ENCODE measurements at places on chromosomes 12 and 14.

DNA sequence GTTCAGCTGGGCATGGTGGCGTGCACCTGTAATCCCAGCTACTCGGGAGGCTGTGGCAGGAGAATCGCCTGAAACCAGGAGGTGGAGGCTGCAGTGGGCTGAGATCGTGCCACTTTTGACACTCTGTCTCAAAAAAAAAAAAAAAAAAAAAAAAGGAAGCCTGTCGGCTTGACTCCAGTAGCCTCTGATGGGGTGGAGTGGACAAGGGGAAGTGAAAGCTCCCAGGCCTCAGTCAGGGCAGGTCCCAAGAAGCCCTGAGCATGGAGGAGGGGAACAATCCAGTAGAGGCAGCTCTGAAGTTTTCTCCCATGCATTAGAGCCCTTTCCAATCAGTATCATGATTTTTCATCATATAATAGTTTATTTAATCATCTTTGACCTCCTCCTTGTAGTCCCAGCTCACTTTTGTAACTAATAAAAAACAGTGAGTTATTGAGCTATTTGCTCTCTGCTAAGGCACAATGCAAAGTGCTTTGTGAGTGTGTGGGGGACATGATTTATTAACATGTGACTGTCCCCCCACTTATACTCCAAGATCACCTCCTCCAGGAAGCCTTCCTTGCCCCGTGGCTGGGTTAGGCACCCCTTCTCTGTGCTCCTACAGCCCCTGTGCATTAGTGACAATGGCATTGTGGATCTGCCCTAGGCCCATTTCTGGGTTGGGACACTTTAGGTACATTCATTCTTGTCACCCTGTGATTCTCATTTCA lies 4.7 kb upstream of the SSH1 start:
- no peak for DNase-seq

DNA sequence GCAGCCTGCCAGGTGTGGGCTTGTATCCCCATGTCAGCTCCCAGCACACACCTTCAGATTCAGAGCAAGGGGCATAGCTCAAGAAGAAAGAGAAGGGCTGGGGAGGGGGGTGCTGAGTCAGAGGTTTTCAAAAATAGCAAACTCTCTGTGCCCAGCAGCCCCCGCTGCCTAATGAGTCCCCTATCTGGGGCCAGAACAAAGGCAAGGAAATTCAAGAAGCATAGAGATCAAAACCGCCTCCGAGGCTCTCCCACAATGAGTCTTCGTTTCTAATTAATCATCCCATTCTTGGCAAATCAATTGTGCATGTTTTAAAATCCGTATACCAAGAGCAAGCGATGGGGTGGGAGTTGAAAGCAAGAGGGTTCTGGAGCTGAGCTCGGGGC lies 19.5 kb upstream of the CMKLR1 start:
- DNase-seq: no peak

GRCh38 chr12:22083167-22083566 lies 37.1 kb downstream of the CMAS start:
- no peak for DNase-seq

- no peak for DNase-seq
These were observed 151.0 kb upstream of the SRRM4 start for GRCh38 chr12:118830296-118830695.

DNA sequence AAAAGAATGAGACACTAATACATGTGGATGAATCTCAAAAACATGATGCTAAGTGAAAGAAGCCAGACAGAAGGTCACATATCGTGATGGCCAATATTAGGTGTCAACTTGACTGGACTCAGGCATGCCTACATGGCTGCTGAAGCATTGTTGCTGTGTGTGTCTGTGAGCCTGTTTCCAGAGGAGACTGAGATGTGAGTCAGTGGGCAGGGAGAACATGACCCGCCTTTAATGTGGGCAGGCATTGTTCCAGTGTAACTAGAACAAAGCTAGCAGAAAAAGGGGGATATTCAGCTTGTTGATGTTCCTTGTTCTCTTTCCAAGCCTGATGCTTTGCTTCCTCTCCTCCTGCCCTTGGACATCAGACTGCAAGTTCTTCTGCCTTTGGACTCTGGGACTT lies 47.6 kb downstream of the DCAF5 start:
- DNase-seq: no peak

- no peak for DNase-seq
These were observed 296.1 kb upstream of the DIO2 start for GRCh38 chr14:80507292-80507869.

GRCh38 chr12:10511756-10512355 lies 6.2 kb downstream of the EIF2S3B start:
- DNase-seq: no peak

DNA sequence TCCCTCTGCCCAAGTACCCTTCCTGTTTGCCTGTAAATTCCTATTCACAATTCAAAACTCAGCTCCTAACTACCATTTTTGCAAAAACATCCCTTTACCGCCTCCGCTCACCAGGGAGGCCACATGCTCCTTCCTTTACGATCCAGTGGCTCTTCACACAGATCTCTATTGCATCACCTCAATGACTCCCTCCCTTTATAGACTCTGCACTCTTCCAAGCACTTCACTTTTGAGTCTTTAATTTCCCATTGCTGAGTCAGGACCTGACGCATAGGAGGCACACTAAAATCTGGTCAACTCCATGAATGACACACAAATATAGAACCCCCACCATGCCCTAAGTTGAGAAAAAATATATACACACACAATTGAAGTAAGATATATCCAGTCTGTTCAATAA lies 45.9 kb downstream of the PPP1R13B start:
- DNase-seq: no peak

- DNase-seq: no peak
These were observed 15.1 kb upstream of the PPFIBP1 start for GRCh38 chr12:27508736-27509431.

- no peak for DNase-seq
These were observed 149.5 kb upstream of the SLC38A2 start for GRCh38 chr12:46522071-46522470.

DNA sequence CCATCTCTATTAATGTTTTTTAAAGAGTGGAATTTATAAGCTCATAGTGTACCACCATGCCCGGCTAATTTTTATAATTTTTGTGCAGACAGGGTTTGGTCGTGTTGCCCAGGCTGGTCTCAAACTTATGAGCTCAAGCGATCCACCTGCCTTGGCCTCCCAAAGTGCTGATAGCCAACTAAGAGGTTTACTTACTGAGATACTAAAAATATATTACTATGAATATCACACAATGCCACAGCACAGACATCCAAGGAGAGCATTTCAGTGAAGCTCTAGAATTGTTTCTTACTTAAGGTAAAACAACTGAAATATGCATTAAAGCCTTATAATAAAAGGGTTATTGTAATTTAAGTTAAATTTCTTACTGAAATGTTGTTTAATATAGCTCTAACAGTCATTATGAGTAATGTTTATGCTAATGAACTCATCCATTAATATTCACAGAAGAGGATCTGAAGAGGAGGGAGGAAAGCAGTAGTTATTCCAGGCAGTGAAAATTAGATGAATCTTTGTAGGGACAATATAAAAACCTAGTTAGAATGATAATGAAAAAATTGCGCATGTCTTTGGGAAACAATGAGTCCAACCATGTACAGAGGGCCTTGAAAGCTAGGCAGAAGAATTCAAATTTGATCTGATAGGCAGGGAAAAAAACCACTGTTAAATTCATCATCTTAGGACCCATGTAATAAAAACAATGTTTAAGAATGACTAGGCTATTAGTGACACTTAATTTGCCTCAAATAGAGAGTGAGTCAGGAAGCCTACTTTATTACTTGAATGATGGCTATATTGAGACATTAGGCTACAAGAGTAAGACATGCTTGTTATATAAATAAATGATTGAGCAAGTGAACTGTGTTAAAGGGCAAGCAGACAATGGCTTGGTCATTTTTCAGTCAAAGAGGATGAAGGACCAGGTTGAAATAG lies 99.2 kb downstream of the SLC41A2 start:
- no peak for DNase-seq

DNA sequence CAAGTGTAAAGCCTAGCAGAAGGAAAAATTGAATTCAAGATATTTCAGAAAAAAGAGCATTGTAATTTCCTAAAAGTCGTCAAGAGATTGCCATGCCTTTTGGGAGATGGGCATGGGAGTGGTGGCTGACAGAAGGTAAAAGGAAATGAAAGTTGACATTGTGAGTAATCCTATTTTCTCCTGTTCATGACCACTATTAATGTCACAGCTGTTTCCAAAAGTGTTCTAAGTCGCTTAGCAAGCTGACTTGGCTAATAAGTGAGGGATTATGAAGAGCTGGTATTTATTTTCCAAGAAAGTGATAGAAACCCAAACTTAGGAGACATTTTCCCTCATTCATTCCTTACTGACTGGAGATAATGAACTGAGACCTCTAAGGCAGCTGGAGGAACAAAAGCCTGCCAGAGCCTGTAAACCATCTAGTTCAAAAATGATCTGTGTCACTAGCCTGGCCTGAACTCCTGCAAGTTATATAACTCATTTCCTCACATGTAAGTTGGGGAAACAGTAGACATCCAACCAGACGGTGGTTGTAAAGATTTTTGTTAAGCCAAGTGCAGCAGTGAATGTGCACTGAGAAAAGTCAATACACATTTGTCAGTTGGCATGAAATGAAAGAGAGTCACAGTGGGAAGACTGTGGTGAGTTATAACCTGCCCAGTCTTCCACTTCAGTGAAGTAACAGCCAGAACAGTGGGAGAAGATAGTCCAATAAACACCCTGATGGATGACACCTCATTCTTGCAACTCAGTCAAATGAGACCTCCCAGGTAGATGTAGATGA lies 75.8 kb downstream of the DIO2 start:
- no peak for DNase-seq

- DNase-seq: no peak
These were observed 1.5 kb downstream of the MLH3 start for GRCh38 chr14:75049731-75050201.

GRCh38 chr14:96039633-96040311 lies 610 bp downstream of the C14orf132 start:
- no peak for DNase-seq

GRCh38 chr14:23437133-23438100 lies 2.0 kb upstream of the MYH7 start:
- DNase-seq: no peak

DNA sequence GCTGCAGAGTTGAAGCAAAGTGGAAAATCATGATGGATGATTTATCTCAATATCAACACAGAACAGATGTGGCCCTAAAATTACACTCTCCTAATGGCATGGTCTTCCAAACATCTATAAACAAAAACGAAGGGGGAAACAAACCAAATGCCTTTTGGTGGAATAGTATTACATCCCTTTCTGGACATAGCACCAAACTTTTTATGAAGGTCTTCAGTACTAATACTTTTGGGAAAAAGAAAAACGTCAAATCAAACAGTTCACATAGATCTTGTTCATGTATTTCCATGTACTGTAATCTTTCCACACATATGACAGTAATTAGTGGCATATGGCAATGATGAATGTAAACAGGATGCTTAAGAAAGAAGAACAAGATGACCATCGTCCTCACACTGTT lies 22.9 kb upstream of the ANAPC7 start:
- no peak for DNase-seq

DNA sequence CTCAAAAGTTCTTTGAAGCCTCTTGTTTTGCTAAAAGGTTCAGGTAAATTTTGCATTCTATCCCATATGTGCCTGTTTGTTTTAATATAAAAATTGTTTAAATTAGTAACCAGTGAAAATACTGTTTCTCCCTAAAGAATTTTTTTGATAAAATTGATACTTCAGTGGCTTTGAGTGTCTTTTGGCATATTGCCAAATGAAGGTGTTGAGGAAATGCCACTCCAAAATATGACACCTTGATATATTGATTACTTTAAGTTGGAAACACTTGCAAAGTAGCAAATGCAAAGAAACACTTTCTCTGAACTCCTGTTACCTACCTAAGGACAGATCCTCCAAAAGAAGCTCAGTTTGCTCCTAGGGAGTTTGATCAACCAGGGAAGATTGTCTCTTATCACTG lies 8.4 kb downstream of the STYX start:
- DNase-seq: no peak

GRCh38 chr14:79663453-79663852 lies 547.9 kb downstream of the DIO2 start:
- no peak for DNase-seq

GRCh38 chr12:21972055-21972454 lies 30.8 kb upstream of the ABCC9 start:
- DNase-seq: no peak

Measured in psoas muscle (tissue), 8 donors.